ENCODE measurements at places on chromosomes 2 and 18.

GRCh38 chr2:197196541-197197180 is 113.9 kb downstream of the ANKRD44 start:
- DNase-seq: no peak

DNA sequence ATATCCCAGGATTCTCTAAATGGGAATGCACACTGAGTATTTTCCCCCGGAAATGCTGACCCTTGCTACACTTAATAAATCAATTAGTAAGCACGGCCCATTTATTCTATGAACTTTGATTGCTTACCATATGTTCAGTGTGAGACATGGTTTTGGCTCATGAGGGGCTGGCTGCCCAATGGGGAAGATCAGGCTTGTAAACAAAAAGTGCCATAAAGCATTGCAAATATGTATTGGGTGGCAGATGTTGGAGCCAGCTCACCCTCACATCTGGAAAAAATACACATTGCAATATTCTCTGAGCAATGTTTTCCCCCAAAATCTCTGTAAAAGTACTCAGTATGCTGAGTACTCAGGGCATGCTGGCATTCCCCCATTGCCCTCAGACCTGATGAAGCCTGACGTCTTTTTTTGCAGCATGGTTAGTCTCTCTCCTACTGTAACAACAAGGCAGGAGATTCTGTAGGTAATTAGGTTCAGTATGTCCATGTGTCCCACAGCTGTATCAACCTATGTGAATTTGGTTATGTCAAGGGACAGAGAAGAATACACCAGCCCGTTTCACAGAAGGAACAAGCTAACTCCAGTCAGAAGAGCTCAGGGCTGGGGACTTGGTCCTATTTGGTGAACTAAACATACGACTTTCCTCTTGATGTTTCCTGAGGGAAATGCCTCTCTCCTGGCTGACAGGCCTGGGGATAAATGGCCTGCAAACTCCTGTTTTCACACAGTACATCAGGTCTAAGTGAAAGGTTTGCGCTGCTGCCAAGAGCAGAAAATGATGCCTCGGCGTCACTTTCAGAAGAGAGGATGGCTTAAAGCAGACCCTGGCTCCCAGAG is 202.4 kb downstream of the INSIG2 start:
- DNase-seq: no peak

DNA sequence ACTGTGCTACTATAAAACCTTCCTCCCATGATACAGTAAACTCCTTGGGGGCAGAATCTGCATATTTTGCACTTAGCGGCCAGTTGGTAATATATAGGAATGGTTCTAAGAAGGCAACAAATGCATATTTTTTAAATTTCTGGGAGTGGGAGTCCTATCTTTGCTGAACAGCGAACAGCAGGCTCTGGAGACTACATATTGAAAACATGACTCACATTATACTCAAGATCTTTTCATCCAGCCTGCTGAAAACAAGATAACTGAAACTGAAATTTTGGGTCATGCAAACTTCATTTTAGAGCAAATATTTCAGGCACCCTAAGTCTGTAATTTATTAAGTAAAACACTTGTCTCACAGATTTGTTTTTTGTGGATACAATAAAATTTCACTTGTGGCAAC is 122.2 kb downstream of the SATB2 start:
- DNase-seq: no peak

DNA sequence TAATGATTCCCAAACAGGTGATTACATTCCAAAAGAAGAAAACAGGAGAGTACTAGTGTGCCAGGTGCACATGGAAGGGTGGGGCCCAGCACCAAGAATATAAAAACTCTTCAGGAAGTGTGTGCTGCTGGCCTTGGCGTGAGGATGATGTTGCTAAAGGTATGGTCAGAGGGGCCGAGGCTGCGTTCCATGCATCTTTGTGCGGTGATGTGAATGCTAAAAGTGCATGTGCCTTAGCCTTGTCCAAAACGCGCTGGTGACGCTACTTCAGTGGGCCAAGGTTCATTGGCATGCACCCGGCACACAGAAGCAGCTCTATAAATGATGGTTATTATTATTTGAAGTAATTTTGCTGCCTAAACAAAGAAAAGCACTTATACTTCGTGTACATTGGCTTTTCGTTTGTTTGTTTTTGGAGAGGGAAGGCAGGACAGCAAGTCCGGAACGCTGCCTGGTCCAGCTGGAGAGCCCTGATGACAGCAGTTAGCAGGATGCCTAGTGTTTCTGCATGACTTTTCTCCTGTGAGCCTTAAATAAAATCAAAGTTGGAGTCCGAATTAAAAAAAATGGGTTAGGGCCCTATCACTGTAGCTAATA is 2.9 kb downstream of the ALKAL2 start:
- no peak for DNase-seq

DNA sequence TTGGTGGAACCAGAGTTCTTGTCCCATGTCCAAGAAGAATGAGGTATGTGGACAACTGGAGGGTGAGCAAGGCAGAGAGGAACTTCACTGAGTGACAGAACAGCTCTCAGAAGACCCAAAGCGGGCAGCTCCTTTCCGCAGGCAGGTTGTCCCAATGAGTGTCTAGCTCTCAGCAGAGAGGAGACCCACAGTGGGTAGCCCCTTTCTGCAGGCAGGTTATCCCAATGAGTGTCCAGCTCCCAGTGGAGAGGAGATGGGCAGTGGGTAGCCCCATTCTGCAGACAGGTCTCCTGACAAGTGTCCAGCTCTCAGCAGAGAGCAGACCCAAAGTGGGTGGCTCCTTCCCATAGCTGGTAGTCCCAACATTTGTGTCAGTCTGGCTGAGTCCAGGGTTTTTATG is 69.6 kb downstream of the SRBD1 start:
- DNase-seq: no peak

- DNase-seq: no peak
These were observed 340.3 kb downstream of the CYRIA start for GRCh38 chr2:16325016-16325975.

- no peak for DNase-seq
These were observed 13.6 kb upstream of the CREB1 start for GRCh38 chr2:207516206-207516605.

DNA sequence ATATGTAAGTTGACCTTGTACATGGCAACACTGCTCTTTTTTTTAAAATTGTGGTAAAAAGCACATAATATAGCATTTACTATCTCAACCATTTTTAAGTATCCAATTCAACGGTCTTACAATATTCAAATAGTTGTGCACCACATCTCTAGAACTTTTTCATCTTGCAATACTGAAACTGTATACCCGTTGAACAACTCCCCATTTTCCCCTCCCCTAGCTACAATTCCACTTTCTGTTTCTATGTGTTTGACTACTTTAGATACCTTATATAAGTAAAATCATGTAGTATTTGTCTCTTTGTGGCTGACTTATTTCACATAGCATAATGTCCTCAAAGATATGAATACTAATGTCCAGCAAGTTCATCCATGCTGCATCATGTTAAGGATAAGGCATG is 452.1 kb downstream of the TXNL1 start:
- no peak for DNase-seq

- no peak for DNase-seq
These were observed 448.3 kb downstream of the ARHGAP15 start for GRCh38 chr2:143577489-143577888.

- DNase-seq: no peak
These were observed 114.5 kb upstream of the STPG4 start for GRCh38 chr2:47269316-47270232.

DNA sequence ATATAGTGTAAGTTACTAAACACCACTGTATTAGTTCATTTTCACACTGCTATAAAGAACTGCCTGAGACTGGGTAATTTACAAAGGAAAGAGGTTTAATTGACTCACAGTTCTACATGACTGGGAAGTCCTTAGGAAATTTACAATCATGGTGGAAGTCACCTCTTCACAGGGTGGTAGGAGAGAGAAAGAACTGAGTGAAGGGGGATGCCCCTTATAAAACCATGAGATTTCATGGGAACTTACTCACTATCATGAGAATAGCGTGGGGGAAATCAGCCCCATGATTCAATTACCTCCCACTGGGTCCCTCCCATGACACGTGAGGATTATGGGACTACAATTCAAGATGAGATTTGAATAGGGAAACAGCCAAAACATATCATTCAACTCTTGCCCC is 618.0 kb downstream of the NYAP2 start:
- no peak for DNase-seq

GRCh38 chr2:235858881-235859280 is 309.3 kb downstream of the GBX2 start:
- DNase-seq: no peak

DNA sequence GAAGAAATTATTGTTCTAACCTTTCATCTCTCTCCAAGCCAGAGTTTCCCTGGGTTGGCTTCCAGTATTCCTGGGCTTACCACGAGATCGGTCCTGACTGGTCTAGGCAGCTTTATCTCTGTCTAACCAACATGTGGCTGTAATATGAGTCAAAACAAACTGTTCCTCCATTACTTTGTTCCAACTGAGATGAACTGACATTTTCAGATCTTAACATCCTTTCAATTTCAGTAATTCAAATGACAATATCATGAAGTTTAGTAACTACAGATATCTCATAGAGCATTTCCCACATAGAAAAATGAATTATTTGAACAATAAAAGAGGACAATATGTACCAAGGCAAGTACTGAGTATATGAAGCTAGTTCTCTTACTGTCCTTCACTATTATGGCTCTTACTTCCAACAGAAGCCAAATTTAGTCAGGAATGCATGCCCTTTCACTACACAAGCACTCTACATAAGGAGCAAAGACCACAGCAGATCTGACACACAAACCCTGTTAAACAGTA is 15.5 kb downstream of the SLC25A12 start:
- DNase-seq: no peak

- no peak for DNase-seq
These were observed 14.4 kb upstream of the SLC4A5 start for GRCh38 chr2:74357627-74358026.

DNA sequence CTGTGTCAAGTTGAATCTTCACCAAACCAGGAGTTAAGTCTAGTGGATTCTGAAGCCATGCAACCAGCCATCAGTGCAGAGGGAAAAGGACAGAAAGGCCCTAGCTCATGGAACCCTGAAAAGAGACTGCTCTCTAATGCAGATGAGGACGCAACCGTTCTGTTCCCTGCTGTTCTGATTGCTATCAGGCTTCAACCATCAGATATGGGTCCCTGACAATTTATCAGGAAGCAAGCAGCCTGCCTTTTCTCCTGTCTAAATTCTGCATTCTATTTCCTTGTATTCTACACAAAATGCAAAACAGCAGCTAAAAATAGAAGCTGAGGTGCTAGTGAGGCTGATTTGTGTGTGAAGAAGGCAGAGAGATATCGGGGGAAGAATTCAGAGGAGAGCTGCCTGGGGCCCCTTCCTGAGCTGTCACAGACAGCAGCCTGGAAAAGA is 68.4 kb upstream of the RTN4 start:
- DNase-seq: no peak

- no peak for DNase-seq
These were observed 18.7 kb upstream of the SCLY start for GRCh38 chr2:238042090-238042489.

DNA sequence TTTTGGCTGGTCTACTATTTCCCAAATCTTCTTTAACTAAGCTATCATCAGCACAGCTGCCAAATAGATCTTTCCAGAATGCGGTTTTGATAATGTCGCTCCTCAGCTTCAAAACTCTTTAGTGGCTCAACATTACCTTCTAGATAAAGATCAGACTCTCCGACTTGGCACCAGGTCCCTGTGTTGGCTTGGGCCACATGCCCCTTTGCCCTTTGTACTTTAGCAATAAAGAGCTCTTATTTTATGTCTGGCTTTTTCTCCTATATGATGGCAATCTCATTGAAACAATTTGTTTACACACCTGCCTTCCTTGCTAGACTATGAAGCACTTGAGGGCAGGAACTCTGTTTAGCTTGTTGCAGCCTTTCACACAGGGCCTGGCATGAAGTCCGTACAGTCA is 128.9 kb upstream of the GATA6 start:
- DNase-seq: no peak

GRCh38 chr2:203675086-203675485 is 31.4 kb upstream of the CD28 start:
- no peak for DNase-seq

DNA sequence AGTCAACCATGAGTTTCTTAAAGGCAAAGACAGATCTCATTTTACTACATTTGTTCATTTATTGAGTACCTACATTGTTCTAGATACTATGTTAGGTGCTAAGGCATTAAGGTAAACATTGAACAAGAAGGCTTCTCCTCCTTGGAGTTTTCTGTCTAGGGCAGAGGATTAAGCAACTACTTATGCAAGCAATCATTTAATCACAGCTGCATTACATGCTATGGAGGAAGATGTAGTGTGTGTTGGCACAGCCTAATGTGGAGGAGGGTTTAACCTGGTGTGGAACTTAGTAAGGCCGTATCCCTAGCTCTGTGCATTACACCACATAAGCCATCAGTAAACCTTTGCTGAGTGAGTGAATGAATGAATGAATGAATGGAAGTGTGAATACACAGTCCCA is 106.5 kb upstream of the MAP3K20 start:
- DNase-seq: no peak

GRCh38 chr18:44586782-44587524 is 93.7 kb upstream of the SETBP1 start:
- no peak for DNase-seq

- DNase-seq: no peak
These were observed 38.4 kb upstream of the UBXN4 start for GRCh38 chr2:135703300-135703699.

Measured in CD4-positive, alpha-beta T cell (primary cell).